ENCODE measurements at places on chromosomes 2 and 18.
A peak's percentile ranks its signal among the peaks of the same experiment; 100 is the strongest.

DNA sequence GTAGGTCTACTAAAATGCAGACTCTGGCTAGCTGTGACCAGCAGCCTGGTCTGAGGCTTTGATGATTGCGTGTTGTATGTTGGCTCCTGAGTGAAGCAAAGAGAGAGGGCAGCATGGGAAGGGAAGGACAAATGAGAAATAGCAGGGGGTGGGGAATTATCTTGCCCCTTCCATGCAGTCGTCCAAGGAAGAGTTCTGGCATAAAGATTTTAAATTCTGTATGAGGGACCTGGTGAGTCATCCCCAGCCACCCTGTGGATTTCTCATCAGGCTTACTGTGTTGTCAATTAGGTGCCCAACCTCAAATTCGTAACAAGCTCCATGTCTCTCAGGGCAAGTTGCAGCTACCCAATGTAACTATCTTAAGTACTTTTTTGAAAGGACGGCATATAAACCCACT is 72.1 kb upstream of the NOSTRIN start:
- DNase-seq: no peak

DNA sequence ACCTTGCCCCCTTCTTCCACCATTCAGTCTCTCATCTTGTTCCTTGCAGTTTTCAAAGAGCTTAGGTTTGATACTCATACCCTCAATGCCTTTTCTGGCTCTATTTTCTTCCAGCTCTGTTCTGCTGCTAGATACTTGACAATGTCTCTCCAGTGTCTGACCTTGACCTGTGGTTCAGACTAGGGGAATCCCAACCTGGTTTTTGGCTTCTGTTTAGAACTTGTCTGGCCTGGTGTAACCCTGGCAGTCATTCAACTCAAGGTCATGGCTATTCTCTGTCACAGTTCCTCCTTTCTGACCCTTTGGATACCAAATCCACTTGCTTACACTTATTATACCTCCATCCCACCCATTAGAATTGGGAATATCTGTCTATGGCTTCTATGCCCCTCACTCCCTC is 31.8 kb upstream of the IMP4 start:
- DNase-seq: no peak

DNA sequence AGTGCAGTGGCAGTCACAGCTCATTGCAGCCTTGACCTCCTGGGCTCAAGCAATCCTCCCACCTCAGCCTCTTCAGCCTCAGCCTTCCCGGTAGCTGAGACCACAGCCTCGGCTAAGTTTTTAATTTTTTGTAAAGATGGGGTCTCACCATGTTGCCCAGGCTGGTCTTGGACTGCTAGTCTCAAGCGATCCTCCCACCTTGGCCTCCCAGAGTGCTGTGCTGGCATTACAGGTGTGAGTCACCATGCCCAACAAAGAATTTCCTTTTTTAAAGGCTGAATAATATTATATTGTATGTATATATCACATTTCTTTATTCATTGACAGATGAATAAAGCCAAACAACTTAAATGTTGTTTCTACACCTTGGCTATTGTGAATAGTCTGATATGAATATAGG is 42.5 kb downstream of the MOB4 start:
- no peak for DNase-seq

GRCh38 chr2:128488434-128488833 is 169.8 kb upstream of the HS6ST1 start:
- DNase-seq: no peak

- DNase-seq: peak; percentile 19
These were observed 30.7 kb upstream of the KLHL14 start for GRCh38 chr18:32803568-32803967.

DNA sequence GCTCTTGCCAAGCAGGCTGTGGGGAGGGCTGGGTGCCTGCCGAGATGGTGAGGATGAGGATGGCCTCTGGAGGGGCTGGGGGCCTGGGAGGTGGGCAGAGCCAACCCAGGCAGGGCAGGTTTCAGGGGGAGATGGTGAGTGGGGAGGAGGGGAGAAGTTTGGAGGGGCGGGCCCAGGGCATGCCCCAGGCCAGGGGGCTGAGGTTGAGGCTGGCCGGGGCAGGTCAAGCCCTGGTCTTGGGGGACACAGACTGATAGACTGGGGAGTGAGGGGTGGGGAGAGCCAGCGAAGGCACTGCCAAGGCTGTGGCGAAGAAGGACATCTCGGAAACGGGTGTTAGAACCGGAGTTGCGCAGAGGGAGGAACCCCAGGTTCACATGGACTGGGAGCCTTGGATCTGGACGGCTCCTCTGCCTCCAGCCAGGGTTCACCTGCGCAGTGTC is 12.6 kb downstream of the CAPN10 start:
- no peak for DNase-seq

- DNase-seq: peak; percentile 18
These were observed 1383.2 kb downstream of the LRP1B start for GRCh38 chr2:140747665-140748064.

- no peak for DNase-seq
These were observed 335.2 kb downstream of the NUP35 start for GRCh38 chr2:183459466-183459865.

- no peak for DNase-seq
These were observed 309.8 kb upstream of the COL3A1 start for GRCh38 chr2:188664416-188664815.

- DNase-seq: no peak
These were observed 52.2 kb upstream of the UGP2 start for GRCh38 chr2:63789338-63790020.

- no peak for DNase-seq
These were observed 262.9 kb upstream of the KLHL29 start for GRCh38 chr2:23121968-23122648.

- DNase-seq: no peak
These were observed 118.7 kb upstream of the KCTD1 start for GRCh38 chr18:26667046-26667445.

DNA sequence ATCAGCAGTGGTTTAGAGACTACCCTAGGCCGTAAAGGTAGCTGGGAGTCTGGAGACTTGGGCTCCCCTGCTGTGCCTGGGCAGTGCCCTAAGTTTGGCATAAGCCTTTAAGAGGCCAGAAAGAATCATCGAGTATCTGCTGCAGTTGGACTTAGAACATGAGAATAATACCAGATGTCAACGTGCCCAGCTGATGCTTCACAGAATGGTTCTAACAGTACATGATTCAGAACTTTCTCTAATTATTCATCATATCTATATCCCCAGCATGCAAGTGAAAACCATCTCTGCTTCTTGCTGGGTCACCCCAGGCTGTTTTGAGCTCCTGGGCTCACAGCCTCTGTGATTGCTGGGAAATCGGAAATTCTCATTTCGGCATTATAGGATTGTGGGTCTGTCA is 118.1 kb downstream of the NCK2 start:
- DNase-seq: no peak

DNA sequence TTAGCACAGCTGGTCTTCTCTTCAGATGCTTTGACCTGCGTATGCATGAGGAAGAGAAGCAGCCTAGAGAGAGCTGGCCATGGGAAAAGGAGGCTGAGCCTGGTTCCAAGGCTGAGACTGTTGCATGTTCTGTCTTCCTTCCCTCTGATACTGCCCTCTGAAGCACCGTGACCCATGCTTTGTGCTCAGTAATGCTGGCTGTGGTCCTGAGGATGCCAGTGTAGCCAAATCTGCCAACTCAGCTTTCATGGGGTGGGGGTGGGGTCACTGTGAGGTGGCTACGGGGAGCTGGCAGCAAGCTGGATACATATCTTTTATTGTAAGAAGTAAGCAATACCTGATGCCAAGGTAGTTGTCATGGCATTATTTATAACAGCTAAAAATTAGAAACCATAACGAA is 41.5 kb downstream of the EPAS1 start:
- no peak for DNase-seq

DNA sequence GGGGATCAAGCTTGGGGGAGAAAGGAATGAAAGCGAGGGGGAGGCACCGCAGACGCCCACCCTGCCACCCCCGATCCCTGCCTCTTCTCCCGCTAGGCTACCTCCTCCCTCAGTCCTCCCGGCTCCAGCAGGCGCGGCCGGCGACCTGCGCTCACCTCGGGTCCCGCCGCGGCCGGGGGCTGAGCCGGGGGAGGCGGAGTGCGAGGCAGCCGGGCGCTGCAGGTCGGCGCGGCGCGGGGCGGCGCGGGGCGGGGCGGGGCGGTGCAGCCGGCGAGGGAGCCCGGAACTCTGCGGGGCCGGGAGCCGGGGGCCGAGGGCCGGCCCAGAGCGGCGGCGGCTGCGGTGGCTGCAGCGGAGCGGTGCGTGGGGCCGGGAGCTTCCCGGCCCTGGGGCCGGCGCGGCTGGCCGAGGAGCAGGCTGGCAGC is 477 bp downstream of the ACVR1 start:
- no peak for DNase-seq

DNA sequence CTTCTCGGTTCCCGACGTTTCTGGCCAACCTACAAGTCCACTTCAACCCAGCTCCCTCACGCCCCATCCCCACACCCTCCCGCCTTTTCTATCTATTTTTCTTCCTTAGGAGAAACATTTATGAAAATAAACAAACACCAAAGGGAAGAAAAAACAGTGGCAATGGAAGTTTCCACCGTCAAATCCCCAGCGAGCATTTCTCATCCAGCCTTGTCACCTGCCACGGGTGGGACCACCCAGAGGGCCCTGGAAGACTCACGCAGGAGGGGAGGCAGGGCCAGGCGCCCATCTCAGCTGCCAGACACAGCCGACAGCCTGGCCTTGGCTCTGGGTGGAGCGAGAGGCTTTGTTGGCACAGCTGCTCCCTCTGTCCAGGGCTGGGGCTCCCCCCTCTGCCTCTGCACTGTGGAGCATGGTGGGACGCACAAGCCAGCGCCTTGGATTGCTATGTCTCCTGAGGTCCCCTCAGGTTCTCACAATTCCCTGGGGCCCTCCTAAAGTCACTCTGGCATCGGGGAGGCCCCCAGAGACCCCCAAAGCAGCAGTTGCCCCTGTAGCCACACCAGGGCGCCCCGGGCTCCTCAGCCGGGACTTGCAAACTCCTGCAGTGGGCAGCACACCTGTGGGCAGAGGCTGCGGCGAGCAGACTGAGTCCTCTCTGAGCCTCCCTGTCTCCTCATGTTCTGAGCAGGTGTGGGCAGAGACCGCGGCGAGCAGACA is 395.7 kb upstream of the SALL3 start:
- DNase-seq: no peak

- DNase-seq: no peak
These were observed 166.8 kb downstream of the DYSF start for GRCh38 chr2:71620116-71620515.

GRCh38 chr2:36059691-36060090 is 295.9 kb upstream of the CRIM1 start:
- DNase-seq: peak; percentile 10
